ENCODE measurements at places on chromosomes 6 and 20.

DNA sequence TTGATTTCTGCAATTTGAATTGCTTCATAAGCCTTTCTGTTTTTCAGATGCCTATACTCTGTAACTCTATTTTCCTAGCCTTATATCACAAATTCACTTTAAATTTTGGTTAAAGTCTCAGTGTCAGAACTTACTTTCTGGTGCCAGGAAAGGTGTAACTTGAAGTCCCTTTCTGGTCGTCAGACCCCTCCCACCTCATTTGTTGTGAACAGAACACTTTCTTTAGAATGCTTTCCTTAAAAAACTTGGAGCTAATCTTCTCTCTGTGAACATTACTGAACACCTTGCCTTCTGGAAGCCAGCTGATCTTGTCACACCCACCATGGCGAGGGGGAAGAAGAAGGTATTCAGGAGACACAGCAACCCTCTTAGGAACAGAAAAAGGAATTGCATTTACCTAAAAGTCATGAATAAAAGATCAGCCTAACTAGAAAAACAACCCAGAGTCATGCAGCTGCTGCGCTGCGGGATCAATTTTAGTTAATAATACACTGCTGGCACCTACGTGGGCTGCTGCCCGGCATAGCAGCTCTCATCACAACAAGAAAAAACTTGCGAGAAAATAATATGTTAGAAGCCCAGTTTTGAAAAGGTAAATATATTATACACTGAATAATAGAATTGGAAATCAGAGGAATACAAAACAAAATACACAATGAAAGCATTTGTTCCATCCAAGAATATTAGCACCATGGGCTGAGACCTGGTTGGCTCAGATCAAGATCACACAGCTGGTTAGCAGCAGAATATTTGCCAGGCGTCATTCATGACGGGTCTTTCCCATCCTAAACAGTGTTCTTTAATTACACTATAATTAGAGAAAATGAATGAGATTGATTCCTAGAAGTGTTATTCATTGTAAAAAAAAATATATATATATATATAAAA lies 5.8 kb upstream of the FAM217A start:
- DNase-seq: no peak

GRCh38 chr6:161417717-161418462 lies 144.0 kb upstream of the AGPAT4 start:
- peak; percentile 63 for DNase-seq

DNA sequence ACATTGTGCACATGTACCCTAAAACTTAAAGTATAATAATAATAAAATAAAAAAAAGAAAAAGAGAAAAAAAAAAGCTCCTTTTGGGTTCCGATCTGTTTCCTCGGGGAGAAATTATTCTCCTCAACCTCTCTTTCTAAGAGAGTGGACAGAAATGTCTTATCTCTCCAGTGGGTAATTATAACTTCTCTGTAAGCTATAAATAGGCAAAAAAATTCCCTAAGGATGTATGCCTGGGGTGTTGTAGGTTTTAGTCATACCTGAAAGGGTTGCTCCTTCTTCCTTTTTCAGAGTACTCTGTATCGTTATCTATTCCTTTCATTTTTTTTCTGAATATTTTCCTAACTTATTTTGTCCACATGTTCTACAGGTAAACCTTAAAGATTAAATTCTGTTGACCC lies 169.7 kb upstream of the PTPRK start:
- DNase-seq: no peak

DNA sequence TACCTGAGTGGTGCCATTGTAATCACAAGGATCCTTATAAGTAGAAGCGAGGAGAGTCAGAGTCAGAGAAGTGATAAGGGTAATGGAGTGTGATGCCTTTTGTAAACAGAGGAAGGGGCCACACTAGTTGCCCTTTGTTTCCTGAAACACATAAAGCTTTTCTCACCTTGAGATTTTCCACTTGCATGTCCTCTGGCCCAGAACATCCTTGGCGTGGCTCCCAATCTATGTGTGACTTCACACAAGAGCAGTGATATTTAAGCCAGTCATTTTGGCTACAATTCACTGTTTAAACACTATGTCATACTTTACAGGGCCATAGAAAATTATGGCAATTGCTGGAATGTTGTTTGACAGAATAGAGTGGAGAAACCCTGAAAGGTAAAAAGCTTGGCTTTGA lies 121.2 kb upstream of the BTN3A2 start:
- no peak for DNase-seq

GRCh38 chr20:63033794-63034709 lies 27.3 kb upstream of the BHLHE23 start:
- no peak for DNase-seq

DNA sequence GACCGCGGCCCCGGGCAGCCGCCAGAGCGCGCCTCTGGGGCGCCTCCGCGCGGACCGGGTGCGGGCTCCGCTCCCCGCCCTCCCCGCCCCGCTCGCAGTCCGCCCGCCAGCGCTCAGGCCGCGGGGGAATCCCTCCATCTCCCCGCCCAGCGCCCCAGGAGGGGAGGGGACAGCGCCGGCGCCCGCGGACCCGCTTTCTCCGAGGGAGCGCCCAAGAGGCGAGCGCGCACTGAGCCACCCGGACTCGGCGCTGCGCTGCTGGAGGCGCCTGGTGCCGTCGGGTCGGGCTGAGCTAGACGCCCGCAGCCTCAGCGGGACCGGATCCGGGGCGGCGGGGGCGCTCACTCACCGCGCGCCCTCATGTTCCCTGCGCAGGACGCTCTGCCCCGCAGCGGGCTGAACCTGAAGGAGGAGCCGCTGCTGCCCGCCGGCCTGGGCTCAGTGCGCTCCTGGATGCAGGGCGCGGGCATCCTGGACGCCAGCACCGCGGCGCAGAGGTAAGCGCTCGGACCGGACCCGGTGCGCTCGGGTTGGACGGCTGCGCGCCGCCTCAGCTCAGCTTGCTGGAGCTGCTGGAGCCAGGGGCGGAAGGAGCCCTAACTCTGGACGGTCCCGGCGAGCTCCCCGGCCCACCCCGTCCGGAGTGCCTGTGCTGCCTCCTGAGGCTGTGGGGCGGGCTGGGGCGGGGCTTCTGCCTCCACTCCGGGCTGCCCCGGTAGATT lies 867 bp downstream of the EBF4 start:
- DNase-seq: peak; percentile 34

GRCh38 chr6:23036406-23036983 lies 467.1 kb downstream of the HDGFL1 start:
- DNase-seq: no peak

- DNase-seq: no peak
These were observed 22.7 kb downstream of the COL12A1 start for GRCh38 chr6:75183099-75183541.

GRCh38 chr6:17962436-17963031 lies 24.9 kb downstream of the KIF13A start:
- peak; percentile 15 for DNase-seq

DNA sequence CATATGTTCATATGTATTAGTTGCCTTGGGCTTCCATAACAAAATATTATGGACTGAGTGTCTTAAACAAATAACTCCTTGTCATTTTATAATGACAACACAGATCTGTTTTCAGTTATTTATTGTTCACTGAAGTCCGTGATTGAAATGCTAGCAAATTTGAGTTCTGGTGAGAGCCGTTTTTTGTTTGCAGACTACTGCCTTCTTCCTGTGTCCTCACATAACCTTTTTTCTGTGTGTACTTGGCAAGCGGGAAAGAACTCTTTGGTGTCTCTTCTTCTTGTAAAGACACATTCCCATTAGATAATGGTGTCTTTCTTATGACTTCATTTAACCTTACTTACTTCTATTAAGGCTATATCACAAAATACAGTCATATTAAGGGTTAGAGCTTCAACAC lies 482.9 kb upstream of the EYS start:
- no peak for DNase-seq

Data from BE2C (cell line).